ENCODE measurements at places on chromosomes 4 and X. TPM values are rescaled to one million over a fixed set of nuclear protein-coding genes. Genes with fewer than 3 reads are reported as not detected.

DNA sequence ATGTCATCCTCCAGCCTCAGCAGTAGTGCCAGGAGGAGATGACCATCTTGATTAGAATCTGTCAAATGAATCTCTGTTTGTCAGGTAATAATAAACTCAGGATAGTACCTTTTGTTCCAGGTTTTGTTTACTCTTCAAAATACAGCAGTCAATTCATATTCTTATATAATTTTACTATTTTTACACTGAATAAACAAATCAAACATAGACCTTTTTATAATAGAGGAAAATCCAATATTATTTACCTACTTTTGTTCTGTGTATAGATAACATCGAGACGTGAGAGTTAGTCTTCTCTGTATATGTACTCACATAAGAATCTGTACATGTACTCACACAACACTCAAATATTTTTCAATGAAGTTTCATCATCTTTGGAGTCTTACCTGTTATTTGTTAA, 365.4 kb upstream of the EPHA5 start:
- no peak for DNase-seq

DNA sequence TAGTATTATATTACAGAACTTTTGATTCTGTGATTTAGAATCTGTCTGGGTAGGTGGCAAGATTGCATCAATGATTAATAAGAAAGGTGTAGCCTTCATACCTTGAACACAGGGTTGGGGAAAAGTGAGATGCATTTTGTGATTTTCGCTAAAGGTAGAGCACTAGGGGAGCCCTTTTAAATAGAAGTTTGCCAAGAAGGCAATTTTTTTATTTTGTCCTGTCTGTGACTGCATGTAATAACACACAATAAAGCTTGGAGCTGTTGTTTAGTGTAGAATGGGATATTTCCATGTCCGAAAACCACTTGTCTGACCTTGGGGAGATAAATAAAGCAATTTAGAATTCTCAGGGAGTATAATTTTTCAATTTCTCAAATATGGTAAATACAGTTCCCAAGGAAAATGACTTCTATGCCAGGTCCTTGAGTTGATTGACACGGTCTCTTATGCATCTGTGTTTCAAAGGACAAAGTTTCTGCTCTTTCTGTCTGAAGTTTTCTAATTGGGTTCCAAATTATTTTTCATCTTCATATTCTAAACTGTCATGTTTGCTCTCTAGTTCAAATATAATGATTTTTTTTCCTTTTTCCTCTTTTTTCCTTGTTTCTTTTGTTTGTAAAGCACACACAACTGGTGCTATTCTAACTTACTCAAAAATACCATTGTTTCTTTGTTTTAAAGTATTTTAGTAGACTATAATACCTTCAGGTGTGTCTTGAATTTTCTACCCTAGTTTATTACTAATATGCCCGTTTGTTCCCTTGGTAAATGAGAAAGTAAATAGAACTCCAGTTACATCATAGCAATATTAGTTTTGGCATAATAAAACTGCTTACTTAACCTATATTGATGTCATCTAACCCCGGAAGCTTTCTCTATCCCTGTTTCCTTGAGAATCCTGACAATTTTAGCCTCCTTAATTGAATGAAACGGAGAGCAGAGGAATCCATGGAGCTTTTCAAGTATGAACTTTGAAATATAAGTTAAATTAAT, 87.8 kb upstream of the BMPR1B start:
- DNase-seq: peak; percentile 89

- no peak for DNase-seq
These were observed 87.1 kb upstream of the FAM9C start for GRCh38 chrX:13131396-13132137.

DNA sequence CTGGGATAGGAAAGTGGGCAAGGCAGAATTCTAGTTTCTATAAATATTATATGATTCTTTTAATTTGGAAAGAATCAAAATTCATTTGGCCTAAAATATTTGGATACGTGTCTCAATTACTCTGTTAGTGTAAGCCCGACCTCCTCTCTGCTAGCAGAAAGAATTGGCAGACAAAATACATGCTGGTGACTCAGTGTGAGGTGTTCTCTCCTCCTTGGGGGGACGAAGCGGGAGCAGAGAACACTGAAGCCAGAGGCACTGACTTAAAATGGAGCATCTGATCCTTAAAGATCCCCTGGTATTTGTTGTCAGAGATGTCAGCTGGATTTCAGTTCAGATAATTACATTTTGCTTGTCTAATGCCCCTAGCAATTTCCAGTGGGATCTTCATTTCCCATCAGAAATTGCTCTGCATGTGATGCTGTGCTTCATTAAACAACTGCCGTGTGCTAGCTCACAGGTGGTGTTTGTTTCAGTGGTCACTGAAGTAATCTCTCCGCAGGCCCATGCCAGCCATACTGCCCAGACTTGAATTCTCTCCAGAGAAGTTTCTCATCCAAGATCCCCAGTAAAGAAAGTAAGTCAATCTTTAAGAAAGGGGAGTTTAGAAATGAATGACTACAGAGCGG, 188.7 kb upstream of the TLL1 start:
- no peak for DNase-seq

GRCh38 chr4:114688059-114688458, 89.5 kb downstream of the UGT8 start:
- DNase-seq: no peak

DNA sequence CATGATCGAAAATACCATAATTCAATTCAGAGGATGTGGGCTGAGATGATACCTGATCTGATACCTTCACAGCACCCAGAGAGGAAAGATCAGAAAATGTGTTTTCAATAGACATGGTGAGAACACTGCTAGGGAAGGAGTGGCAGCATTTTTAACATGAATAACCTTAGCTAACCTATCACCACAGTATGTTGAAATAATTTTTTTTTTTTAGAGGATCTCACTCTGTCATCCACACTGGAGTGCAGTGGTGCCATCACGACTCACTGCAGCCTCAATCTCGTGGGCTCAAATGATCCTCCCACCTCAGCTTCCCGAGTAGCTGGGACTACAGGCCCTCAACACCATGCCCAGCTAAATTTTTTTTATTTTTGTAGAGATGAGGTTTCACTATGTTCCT, 90.5 kb upstream of the RAPGEF2 start:
- DNase-seq: no peak

DNA sequence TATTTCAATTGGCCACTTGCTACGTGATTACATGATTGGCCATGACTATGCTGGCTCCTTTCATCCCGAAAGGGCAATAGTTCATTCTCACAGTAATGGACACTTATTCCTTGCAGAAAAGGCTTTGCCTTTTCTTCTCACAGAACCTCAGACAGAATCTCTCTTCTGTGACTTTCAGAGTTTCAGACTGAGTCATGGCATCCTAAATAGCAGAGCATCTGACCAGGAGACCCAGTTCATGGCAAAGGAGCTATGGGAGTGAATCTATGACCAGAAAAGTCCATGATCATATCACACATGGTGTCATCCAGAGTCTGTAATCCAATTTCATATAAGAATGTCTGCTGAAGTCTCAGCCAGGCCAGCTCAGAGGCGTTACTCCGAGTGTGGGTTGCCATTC, 263.3 kb upstream of the CLNK start:
- DNase-seq: no peak

DNA sequence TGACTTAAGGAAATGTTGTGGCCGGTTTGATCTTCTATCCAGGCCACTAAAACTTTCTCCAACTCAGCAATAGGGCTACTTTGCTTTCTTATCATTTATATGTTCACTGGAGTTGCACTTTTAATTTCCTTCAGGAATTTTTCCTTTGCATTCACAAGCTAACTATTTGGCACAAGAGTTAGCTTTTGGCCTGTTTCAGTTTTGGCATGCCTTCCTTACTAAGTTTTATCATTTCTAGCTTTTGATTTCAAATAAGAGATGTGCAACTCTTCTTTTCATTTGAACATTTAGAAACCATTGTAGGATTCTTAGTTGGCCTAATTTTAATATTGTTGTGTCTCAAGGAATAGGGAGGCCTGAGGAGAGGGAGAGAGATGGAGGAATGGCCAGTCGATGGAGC, 79.8 kb upstream of the TLL1 start:
- no peak for DNase-seq

GRCh38 chr4:186557486-186557885, 2.1 kb upstream of the MTNR1A start:
- no peak for DNase-seq

DNA sequence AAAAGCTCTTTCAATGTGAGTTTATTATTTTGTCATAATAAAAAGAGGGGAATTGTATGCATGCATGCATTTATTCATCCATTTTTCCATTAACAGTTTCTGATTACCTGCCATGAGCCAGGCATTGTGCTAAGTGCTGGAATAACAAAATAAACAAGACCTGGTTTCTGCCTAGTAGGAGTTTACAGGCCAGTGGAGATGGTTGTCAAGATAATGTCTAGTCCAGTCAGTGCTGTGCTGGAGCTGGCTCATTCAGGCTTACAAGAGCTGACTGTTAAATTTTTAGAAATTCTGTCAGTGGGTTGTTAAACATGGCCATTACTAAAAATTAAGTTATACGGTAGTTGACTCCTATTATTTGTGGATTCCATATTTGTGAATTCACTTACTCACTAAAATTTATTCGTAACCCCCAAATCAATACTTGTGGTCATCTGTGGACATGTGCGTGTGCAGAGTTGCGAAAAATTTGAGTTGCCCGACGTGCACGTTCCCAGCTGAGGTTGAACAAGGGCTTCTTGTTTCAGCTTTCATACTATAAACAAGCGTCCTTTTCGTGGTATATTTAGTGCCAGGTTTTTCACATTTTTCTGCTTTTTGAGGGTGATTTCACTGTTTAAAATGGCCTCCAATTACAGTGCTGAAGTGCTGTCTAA, 172.3 kb upstream of the RPS6KA3 start:
- no peak for DNase-seq

DNA sequence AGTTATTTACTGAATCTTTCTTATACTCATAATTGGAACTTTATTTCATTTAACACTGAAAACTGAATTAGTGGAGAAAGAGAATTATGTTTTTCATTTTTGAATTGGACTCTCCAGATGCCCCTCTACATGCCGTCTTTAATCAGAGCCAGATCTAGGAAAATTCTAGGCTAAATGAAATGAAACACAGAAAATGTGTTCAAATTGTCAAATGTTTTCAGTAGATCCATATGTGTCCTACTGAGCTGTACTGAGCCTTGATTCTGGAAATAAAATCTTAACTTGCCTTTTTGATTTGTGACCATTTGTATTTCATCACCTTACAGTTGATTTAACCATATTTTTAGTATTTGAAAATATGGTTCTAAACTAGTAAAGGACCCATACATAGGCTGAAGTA, 64.0 kb upstream of the GK2 start:
- DNase-seq: no peak

- no peak for DNase-seq
These were observed 39.5 kb upstream of the STS start for GRCh38 chrX:7108030-7108429.

DNA sequence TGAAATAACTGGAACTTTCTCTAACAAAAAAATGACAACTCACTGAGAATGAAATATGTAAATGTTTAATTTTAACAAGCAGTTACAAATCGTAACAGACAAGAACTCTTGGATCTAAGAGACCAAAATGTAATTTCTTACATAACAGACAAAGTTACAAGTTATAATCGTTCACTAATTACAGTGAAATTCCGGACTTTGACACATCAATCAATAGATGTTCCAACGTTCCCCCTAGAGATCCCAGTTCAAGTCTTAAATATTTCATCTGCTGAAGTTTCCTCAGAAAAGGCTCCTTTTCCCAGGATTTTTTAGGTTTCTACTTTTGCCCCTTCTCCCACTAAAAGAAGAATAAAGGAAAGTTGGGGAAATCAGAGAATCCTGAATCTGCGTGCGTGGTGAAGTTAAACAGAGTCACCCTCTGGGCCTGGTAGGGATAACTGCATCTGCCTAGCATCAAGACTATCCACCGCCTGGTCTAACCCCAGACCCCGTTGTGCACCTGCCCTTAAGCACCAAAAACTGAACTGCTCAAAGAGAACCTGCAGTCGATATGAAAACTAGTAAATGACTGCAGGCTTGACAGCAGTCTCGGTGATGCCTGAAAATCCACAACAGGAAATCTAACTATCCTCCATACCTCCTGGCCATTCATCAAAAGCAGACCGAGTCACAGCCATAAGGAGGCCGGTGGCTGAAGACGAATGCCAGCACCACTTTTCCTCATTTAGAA, 2.3 kb downstream of the IRF2 start:
- peak; percentile 14 for DNase-seq

- DNase-seq: no peak
These were observed 31.3 kb upstream of the CHM start for GRCh38 chrX:86078650-86079049.

- DNase-seq: no peak
These were observed 7.6 kb downstream of the UGT8 start for GRCh38 chr4:114606245-114606644.

- no peak for DNase-seq
These were observed 876.6 kb upstream of the GRID2 start for GRCh38 chr4:91427171-91427570.

GRCh38 chr4:128787509-128788311, 21.8 kb upstream of the JADE1 start:
- no peak for DNase-seq

DNA sequence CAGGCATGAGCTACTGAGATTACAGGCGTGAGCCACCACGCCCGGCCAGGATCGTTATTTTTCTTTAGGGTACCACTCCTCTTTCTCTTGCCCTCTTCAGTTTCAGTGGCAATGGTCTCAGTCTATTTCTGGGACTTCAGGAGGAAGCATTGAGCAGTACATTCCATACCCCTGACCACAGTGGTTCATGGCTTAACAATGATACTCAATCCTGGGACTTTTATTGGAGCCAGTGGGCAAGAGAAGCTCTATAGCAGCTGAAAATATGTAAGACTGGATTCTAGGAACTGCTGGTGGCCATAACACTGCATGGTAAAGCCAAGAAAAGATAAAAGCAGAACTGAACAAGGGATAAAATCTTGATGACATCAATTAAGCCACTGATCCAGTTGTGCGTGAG, 5.8 kb upstream of the CCNA2 start:
- DNase-seq: no peak

PCSK1N gene
- 22.9 TPM for polyA plus RNA-seq

REELD1 gene
- not detected for polyA plus RNA-seq

C4orf33 gene
- 8.6 TPM for polyA plus RNA-seq

PITX2 gene
- polyA plus RNA-seq: 1.5 TPM

NUP54 gene
- polyA plus RNA-seq: 32.1 TPM

TIGD4 gene
- 0.30 TPM for polyA plus RNA-seq

TCP11X1 gene
- polyA plus RNA-seq: not detected

AWAT1 gene
- polyA plus RNA-seq: not detected

RBMXL3 gene
- polyA plus RNA-seq: not detected

STARD8 gene
- 1.7 TPM for polyA plus RNA-seq

SASH3 gene
- polyA plus RNA-seq: not detected

Data from A549 (cell line).